ENCODE measurements at places on chromosomes 2 and 18. TPM values are rescaled to one million over a fixed set of nuclear protein-coding genes. Genes with fewer than 3 reads are reported as not detected.

DNA sequence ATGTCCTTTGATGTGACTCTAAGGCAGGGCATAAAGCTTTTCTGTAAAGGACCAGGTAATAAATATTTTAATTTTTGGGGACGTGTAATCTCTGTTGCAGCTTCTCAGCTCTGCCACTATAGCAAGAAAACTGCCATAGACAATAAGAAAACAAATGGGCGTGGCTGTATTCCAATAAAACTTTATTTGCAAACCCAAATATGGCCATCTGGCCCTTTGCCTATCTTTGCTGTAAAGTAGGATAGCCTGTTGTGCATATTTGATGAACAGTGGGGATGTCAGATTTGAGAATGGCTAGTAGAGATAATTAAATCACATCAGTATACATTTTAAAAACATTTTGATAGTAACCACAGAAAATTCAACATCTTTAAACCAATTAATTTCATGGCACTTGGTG lies 95.6 kb upstream of the NOSTRIN start:
- no peak overlapping the region for H3K27ac ChIP-seq
- H3K27me3 ChIP-seq: no peaks in the 10 kb centered on the region
- no peak overlapping the region for H3K4me3 ChIP-seq
- no peaks in the 10 kb centered on the region for H3K36me3 ChIP-seq
- DNase-seq: no peak

- no peak overlapping the region for H3K27ac ChIP-seq
- no peak overlapping the region for H3K4me3 ChIP-seq
- no peak for DNase-seq
- H3K27me3 ChIP-seq: no peaks in the 10 kb centered on the region
- H3K36me3 ChIP-seq: no peaks in the 10 kb centered on the region
Measured at GRCh38 chr2:46794693-46795317, 120.8 kb downstream of the MCFD2 start.

DNA sequence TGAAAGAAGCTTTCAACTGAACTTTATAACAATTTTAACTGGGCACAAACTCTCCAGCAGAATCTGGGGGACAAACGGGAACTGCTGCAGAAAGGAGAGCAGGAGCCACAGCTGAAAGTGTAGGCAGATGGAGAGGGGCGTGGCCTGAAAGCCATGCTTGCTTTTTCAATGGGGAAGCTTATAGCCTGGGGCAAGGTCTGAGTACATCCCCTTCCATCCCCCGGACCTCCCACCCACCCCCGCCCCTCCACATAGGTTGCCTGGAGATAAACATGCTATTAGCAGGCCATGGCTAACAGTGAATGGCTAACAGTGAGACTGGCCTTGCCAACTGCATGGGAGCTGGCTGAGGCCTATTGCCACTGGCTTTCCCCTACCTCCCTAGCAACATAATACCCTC lies 317.9 kb upstream of the TANK start:
- H3K27me3 ChIP-seq: no peaks in the 10 kb centered on the region
- no peak overlapping the region for H3K27ac ChIP-seq
- H3K36me3 ChIP-seq: no peaks in the 10 kb centered on the region
- no peaks in the 10 kb centered on the region for H3K4me1 ChIP-seq
- no peak for DNase-seq

DNA sequence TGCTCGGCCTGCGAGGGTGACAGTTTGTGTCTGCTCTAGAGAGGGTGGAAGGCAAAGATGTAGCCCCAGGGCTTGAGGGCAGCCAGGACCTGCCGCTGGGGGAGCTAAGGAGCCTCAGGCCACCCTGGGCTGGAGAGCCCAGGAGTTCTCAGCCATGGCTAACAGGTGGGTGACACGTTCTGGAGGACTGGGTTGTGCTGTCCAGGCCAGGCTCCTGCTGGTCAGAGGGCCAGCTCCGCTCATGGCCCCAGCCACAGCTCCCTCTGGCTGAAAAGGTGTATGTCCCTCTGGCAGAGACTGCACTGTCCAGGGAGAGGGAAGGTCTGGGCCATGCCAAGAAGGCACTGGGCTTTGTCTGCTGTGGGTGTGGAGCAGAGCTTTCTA lies 19.2 kb downstream of the TMEM185B start:
- DNase-seq: no peak
- H3K4me1 ChIP-seq: no peaks in the 10 kb centered on the region
- H3K36me3 ChIP-seq: no peaks in the 10 kb centered on the region
- no peak overlapping the region for H3K4me3 ChIP-seq

DNA sequence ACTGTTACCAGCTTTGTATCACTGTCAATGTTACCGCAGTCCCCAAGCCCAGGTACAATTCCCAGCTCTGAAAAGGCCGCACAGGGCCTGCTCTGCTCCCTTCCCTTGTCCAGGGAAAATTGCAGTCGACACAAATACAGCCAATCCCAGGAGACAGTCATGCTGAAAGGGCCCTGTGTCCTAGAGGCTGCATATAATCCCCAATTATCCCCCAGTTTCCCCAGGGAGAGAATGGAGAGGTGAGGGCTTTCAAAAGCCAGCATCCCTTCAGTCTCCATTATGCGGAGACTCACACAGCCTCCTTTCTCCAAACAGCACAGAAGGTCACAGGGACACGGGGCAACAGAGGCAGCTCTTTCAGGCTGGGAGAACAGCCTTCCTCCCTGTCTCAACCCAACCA lies 17.1 kb upstream of the CTIF start:
- no peaks in the 10 kb centered on the region for H3K27me3 ChIP-seq
- H3K4me3 ChIP-seq: no peak overlapping the region
- no peaks in the 10 kb centered on the region for H3K4me1 ChIP-seq
- H3K27ac ChIP-seq: no peak overlapping the region

The DPP4 gene
- 1.7 TPM for total RNA-seq

The CXCR1 gene
- not detected for total RNA-seq

The MSH6 gene
- 11.8 TPM for total RNA-seq

The RAD51AP2 gene
- not detected for total RNA-seq

The TMX3 gene
- total RNA-seq: 12.9 TPM

The TP53I3 gene
- 1.6 TPM for total RNA-seq

All from ascending aorta (tissue), 2 donors.